ENCODE measurements at places on chromosomes 1 and 21. TPM values are rescaled to one million over a fixed set of nuclear protein-coding genes. Genes with fewer than 3 reads are reported as not detected.

GRCh38 chr1:41855713-41856112 is 63.0 kb downstream of the HIVEP3 start:
- DNase-seq = no peak

DNA sequence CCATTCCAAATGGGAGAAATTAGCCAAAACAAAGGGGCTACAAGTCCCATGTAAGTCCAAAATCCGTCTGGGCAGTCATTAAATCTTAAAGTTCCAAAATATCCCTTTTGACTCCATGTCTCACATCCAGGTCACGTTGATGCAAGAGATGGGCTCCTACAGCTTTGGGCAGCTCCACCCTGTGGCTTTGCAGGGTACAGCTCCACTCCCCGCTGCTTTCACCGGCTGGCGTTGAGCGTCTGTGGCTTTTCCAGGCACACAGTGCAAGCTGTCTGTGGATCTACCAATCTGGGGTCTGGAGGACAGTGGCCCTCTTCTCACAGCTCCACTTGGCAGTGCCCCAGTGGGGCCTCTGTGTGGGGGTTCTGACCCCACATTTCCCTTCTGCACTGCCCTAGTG is 130.2 kb downstream of the TPR start:
- no peak for DNase-seq

GRCh38 chr1:30273456-30273855 is 449.9 kb downstream of the MATN1 start:
- DNase-seq = no peak

DNA sequence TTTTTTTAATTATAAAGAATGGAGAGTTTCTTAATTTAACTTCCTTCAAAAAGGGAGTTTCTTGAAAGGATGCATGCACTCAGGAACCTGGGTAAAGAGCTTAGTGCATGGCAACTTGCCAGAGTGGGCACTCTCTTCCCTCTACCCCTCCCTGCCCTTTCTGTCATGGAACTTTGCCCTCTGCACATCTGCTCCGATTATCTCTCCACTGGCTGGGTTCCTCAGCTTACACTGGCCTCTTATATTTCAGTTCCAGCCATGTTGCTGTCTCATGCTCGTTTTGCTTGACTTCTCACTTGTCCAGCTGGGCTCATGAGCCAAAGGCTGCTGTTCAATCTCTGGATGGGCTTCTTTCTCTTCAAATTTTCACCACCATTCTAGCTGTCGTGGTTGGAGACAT is 87.0 kb downstream of the NCAM2 start:
- DNase-seq = no peak

- DNase-seq = no peak
These were observed 464.9 kb upstream of the ADGRL2 start for GRCh38 chr1:81335876-81336275.

DNA sequence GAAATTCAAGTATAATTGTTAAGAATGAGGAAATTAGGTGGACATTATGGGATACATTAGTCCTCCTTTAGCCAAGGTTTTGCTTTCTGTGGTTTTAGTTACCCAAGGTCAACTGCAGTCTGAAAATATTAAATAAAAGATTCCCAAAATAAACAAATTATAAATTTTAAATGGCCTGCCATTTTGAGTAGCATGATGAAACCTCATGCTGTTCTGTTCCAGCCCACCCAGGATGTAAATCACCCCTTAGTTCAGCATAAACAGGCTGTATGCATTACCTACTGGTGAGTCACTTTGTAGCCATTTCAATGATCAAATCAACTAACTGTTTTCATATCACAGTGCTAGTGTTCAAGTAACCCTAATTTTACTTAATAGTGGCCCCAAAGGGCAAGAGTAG is 132.5 kb upstream of the LYPLAL1 start:
- peak; percentile 32 for DNase-seq

DNA sequence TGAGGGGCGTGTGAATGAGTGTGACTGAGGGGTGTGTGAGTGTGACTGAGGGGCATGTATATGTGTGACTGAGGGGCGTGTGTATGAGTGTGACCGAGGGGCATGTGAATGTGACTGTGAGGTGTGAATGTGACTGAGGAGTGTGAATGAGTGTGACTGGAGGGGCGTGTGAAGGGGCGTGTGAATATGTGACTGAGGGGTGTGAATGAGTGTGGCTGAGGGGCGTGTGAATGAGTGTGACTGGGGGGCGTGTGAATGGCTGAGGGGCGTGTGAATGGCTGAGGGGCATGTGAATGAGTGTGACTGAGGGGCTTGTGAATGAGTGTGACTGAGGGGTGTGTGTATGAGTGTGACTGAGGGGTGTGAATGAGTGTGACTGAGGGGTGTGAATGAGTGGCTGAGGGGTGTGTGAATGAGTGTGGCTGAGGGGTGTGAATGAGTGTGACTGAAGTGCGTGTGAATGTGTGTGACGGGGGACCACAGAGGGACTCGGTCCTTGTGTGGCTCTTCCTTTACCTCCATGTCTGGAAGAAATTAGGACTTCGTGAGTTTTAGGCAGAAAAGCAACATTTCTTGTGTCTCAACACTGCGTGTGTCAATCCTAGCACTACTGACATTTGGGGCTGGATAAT is 105.8 kb downstream of the GLIS1 start:
- no peak for DNase-seq

- peak; percentile 21 for DNase-seq
These were observed 53.1 kb downstream of the RIMS3 start for GRCh38 chr1:40612345-40612831.

DNA sequence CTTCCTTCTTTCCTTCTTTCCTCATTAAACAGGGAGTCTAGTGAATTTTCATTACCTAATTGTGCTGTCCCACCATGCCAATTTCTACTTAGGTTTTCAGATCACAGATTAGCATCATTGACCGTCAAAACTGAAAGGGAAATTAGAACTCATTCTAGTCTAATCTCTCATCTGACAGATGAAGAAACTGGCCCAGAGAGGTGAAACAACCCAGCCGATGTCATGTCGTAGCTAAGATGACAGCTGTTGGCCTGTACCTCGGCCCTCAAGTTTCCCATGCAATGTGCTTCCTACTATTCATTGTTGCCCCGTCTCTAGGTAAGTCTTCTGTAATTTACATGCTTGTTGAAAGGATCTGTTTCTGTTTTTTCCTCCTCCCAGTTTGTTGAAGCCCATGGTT is 128.2 kb upstream of the KIAA0040 start:
- no peak for DNase-seq

GRCh38 chr1:84259376-84259775 is 42.1 kb upstream of the SAMD13 start:
- no peak for DNase-seq

- no peak for DNase-seq
These were observed 30.0 kb downstream of the CDK18 start for GRCh38 chr1:205534444-205534985.

GRCh38 chr1:169776440-169776839 is 18.3 kb downstream of the METTL18 start:
- no peak for DNase-seq

DNA sequence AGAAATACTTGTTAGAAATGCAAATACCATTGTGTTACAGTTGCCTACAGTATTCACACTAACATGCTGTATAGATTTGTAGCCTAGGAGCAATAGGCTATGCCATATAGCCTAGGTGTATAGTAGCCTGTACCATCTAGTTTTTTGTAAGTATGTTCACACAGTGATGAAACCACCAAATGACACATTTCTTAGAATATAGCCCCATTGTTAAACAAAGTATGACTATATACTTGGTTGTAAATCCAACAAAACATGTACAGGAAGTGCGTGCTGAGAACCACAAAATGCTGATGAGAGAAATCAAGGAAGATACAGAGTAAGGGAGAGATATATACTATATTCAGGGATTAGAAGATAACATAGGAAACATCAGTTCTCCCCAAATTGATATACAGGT is 92.2 kb downstream of the POU2F1 start:
- DNase-seq = no peak

GRCh38 chr1:26694638-26695355 is 1.0 kb upstream of the ARID1A start:
- DNase-seq = no peak

DNA sequence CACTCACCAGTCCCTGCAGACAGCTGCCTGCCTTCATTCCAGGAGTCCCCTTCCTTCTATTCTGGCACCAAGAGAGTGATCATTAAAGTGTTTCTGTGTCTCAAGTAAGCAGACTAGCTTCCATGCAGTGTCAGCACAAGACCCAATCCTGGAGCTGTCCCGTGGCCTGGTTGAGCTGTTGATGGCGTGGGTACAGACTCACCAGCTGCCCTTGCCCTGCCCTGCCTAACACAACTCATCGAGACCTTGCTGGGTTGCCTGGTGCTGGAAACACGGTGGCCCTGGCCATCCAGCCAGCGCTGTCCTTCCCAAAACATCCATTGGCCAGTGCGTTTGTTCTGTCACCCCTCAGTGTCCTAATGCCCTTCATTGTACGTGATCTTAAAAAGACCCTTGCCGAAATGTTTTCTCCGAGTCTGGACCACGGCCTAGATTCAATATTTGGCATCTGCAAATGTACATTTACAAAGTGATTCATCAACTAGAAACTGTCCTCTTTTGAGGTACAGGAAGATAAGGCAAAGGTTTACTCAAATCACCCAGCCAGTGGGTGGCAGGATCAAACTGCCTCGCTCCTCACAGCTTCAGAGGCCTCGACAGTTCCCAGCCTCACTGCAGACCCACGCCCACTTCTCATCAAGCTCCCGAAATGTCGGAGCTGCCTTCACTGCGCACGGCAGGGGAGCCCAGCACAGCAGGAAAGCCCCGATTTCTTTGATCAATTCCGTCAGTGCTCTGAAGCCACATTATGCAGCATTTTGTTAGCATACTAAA is 494.2 kb downstream of the KIF26B start:
- DNase-seq = no peak

DNA sequence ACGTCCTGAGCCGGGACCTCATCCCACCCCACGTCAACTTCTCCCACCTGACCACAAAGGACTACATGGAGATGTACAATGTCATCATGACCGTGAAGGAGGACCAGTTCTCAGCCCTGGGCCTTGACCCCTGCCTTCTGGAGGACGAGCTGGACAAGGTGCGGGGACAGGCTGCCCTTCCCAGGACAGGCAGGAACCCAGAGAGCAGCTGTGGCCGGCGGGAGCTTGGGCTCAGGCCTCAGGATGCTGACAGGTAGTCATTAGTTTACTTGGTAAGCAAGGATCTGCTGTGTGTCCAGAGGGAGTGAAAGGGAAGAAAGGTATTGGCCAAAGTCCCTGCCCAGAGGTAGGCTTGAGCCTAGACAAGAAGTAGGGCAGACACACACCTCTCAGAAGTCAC is 17.6 kb upstream of the KCNC4 start:
- no peak for DNase-seq

- DNase-seq = no peak
These were observed 15.9 kb downstream of the MX2 start for GRCh38 chr21:41377715-41378114.

The CRYAA gene
- not detected for total RNA-seq

The ROR1 gene
- total RNA-seq = 21.5 TPM

The EPHA2 gene
- total RNA-seq = 234 TPM

The NBPF20 gene
- total RNA-seq = 3.1 TPM

The CLEC20A gene
- total RNA-seq = not detected

The XKR8 gene
- total RNA-seq = 12.7 TPM

The CHIA gene
- total RNA-seq = not detected
